ENCODE measurements at places on chromosomes 2 and 18.

DNA sequence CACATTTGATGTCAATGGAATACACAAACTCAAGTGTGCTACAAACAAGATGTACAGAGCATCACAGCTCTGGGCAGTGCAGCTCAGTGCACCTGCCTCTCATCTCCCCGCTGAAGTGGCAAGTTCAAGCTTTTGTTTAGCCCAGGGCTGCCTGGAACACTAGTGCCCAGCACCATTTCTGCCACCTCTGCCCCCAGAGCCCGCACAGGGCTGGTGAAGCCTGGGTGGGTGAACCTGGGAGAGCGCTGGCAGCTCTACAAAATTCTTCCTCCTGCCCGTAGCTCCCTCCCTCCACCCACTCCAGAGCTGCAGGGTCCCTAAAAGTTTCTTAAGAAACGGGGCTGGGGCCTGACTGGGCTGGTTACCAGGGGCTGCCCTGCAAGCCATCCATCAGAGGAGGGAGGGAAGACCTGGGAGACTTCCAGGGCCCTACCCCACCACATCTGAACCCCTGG lies 1.5 kb downstream of the HES6 start:
- DNase-seq: no peak

DNA sequence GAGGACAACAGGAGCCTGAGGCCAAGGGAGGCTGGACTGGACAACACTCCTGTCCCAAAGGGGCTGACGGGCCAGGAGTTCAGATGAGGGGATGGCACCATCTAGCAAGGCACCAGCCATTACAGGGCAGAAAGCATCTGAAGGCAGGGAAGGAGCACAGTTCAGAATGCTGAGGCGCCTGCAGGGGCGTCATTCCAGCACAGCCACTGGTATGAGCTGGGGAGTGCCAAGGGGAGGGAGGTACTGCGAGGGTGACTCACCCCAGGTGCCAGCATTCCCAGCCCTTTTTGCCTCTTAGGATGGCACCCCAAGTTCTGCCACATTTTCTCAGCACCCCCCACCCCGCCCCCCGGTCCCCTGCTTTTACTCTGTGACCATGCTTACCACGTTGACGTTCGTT lies 129.8 kb upstream of the EPAS1 start:
- no peak for DNase-seq

DNA sequence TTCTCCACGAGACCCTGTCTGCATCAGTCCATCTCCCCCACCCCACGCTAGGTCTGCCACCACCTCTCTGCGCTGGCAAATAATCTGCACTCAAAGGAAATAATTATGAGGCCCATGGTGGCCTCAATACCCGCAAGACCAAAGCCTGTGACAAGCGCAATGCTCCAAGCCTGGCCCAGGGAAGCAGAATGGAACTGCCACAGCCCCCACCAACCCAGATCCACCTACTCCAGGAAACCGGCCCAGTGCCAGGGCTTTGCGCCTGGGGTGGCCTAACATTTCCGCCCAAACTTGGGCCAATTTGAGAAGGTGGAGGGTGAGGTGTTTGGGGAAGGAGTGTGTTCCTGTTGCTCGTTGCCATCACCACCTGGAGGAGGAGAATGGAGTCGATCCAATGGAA lies 26.0 kb upstream of the ATOH8 start:
- no peak for DNase-seq

DNA sequence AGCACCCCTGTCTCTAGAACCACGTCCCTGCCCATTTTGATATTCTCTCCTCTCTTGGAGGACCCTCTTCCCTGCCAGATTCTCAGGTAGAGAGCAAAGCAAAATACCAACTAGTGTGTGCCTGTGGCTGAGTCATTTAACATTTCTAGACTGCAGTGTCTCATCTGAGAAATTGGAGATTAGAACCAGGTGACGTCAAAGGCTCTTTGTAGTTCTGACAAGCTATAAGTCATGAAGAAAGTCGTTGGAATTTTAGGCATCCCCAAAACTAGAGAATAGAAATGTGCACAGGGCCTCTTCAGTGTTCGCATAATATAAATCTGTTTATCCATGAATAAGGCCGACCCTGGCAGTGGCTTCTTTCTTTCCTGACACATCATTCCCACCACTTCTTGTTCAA lies 74.4 kb upstream of the TANC1 start:
- no peak for DNase-seq

DNA sequence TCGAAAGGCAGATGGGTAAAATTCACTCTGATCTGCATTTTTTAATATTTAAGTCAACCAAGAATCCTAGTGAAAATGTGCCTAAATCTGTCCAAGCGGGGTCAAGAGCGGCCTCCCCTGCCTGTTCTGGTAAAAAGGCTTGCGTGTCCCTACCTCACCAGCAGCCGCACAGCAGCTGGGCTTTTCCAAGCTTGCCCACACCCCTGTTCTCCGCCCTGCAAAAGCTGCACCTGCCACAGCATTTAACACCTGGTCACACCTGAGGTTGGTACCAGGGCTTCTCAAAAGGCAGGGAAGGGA lies 25.8 kb upstream of the TMEM182 start:
- no peak for DNase-seq

All from activated CD8-positive, alpha-beta memory T cell treated with anti-CD3 and anti-CD28 coated beads for 4 hours (primary cell).